Calu3 (cell line): ENCODE measurements at places on chromosomes 5 and 9.

DNA sequence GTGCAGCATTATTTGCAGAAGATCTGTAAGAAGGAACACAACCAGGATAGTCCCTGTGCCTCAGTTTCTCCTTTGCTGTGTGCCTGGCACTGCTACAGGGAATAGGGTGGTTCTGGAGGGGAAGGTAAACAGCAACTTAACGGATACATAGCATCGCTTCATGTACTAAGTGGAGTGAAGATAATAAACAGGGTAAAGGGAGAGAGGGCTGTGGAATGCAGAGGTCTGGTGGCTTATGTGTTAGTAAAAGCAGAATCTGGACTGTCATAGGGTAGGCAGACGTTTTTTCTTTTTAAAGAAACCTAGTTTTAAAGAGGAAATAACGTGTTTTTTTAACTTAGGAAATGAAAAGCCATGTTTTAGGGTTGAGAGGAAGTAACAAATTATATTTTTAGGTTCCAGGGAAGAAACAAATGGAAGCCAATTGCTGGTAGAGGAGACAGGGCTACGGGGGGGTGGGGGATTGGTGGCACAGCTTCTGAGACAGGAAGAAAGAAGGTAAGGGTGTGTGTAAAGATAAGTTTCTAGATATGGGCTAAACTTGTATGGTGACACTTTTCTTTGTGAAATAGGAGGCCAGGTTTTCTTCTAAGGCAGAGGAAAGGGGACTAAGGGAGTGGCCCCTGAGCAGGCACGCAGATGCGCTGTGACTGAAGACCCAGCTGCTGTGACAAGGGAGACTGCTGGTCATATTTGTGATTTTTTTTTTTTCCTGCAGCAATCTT lies 1.3 kb downstream of the GNG10 start:
- DNase-seq: no peak

GRCh38 chr5:68543212-68543611 lies 327.7 kb downstream of the PIK3R1 start:
- no peak for DNase-seq

DNA sequence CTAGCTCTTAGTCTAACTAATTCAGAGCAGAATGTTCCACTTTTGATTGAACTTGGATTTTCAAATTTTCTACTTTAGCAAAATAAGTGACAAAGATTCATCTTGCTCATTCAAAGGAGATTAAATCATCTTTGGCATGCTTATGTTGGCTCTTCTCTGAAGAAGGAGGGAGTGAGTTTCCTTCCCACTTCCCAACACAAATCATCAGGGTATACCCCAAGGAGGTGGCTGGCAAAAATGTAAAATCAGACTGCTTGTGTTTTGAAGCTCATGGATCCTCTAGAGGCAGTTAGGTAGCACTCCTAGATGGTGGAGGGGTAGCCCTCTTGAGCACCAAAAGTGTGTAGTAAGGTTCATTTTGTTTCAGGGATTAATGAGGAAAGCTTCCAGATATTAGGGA lies 343.1 kb downstream of the OSTF1 start:
- DNase-seq: no peak

GRCh38 chr5:135651156-135651555 lies 72.4 kb upstream of the CXCL14 start:
- peak; percentile 41 for DNase-seq

DNA sequence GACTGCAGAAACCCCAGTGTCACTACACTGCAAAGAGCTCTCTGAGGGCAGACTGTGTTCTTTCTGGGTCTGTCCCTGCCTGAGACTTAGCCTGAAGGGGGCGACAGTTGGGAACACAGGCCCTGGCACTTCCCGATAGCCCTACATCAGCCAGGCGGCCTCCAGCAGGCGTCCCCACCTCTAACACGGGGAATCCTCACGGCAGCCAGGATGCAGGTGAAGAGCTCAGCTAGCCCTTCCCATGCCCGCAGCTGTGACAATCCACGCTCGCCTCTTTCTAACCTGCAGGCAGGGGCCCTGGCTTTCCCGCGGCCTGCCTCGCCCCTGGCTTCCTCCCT lies 5.9 kb downstream of the MED22 start:
- DNase-seq: no peak

DNA sequence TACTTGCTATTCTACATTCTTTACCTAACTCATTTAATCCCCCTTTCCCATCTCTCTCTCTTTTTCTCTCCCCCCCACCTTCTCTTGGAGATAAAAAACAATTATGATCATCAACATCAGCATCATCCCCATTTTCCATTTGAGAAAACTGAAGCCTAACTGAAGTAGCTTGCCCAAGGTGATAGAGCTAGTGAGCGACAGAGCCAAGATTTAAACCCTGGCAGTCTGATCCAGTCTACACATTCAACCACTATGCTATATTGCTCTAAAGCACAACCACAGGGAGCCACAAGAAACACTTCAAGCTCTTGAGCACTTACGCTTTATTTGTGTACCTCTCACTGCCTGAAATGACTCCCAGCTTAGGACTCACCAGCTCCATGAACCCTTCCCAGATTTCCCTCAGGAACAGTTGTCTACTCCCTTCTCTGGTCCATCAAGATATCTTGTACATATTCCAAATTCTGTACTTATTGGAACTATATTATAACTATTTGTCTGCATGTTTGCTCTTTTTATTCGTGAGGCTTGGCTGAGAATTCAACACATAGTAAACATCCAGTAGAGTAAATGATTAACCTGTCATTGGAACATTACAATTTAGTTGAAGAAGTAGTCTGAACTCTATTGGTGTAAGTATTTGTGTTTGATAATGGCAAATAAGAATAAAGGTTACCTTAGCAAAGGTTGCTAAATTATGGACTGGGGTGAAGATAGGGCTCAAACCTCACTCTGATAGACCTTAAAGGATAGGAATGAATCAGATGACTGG lies 164.8 kb downstream of the EFNA5 start:
- DNase-seq: no peak

- no peak for DNase-seq
Observed at GRCh38 chr9:21903380-21903965, 90.7 kb downstream of the CDKN2A start.
